ENCODE measurements at places on chromosomes 5 and 9. TPM values are rescaled to one million over a fixed set of nuclear protein-coding genes. Genes with fewer than 3 reads are reported as not detected.

- no peaks in the 10 kb centered on the region for H3K27me3 ChIP-seq
- H3K4me1 ChIP-seq = peaks cover 19% of the 10 kb centered on the region
- no peak overlapping the region for H3K4me3 ChIP-seq
- H3K27ac ChIP-seq = no peak overlapping the region
These were observed 4.6 kb downstream of the SNX2 start for GRCh38 chr5:122779451-122779850.

- no peaks in the 10 kb centered on the region for H3K4me1 ChIP-seq
- no peak overlapping the region for H3K4me3 ChIP-seq
- DNase-seq = no peak
These were observed 83.0 kb downstream of the SMC2 start for GRCh38 chr9:104177003-104177611.

DNA sequence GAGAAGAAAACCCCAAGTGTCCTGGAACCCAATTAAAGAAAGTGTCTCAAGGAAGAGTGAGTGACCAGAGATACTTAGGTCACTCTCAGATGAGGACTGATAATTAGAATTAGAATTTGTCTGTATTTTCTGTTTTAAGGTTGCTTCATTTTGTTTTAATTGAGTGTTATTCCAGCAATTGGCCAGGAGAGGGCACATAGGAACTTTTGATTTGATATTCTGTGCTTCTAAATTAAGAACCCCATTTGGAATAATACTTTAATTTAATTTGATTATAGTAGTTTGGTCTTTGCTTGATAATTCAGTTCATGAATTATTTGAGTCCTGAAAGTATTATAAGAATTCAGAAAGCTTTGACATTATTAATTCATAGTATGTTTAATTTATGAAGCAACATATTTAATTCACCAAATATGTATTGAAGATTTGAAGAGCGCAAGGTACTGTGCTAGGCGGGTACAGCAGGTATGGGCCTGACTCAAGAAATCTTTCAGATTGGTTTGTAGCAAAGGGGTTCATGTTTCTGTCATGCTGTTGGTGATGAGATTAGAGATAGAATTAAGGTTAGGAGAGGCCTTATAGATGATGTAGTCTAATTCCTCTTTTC lies 4.9 kb downstream of the MRPL22 start:
- H3K4me1 ChIP-seq = peaks cover 42% of the 10 kb centered on the region
- no peak overlapping the region for H3K4me3 ChIP-seq
- no peak overlapping the region for H3K27ac ChIP-seq
- DNase-seq = no peak
- H3K27me3 ChIP-seq = no peaks in the 10 kb centered on the region

DNA sequence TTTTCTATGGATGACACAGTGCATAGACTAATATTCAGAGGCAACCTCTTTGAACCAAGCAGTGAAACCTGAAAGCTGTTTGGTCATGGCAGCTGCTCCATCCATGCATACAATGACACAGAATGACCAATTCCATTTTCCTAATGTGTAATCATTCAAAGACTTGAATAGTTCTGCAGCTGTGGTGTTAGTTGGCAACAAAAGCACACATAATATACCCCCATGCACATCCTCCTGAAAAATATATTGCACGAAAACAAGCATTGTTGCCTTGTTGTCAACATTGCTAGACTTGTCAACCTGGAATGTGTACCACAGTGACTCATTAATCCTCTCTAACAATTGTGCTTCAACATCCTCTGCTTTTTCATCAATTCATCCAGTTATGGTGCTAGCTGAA lies 71.0 kb upstream of the SEMA6A start:
- no peak overlapping the region for H3K4me3 ChIP-seq

- no peaks in the 10 kb centered on the region for H3K27me3 ChIP-seq
- no peak overlapping the region for H3K27ac ChIP-seq
- peaks cover 45% of the 10 kb centered on the region for H3K4me1 ChIP-seq
- no peak overlapping the region for H3K4me3 ChIP-seq
- DNase-seq = peak; percentile 44
- H3K36me3 ChIP-seq = no peaks in the 10 kb centered on the region
These were observed 49.4 kb downstream of the GGTA1 start for GRCh38 chr9:121450241-121450640.

GRCh38 chr5:7592910-7593309 lies 197.0 kb downstream of the ADCY2 start:
- H3K4me3 ChIP-seq = no peak overlapping the region
- H3K4me1 ChIP-seq = no peaks in the 10 kb centered on the region
- no peak overlapping the region for H3K27ac ChIP-seq
- H3K36me3 ChIP-seq = no peaks in the 10 kb centered on the region
- H3K27me3 ChIP-seq = no peaks in the 10 kb centered on the region

DNA sequence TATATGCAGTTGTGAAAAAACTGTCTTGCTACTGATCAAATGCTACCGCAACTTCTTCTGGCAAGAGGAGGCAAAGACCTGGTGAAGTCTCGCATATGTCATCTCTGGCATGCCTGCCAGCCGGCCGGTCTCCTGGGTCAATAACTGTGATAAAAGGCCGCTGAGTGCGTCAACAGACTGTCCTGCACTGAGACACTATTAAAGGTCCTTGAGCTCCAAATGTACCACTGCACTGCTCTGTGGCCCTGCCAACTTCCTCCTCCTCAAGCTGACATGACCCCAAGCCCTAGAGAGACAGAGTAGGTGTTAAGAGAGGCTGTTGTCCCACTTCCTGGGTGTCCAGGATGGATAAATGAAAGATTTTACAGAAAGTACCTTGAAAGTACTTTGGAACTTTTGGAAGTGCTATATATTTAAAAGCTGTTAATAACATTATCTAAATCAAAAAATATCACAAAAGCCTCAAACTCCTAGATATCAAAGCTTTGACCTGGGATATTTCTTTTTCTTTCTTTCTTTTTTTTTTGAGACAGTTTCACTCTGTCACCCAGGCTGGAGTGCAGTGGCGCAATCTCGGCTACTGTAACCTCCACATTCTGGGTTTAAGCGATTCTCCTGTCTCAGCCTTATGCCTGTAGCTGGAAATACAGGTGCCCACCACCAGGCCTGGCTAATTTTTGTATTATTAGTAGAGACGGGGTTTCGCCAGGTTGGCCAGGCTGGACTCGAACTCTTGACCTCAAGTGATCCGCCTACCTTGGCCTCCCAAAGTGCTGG lies 31.5 kb downstream of the RAPGEF1 start:
- peaks cover 76% of the 10 kb centered on the region for H3K4me1 ChIP-seq
- no peaks in the 10 kb centered on the region for H3K36me3 ChIP-seq
- peak overlapping the region; percentile 49 for H3K4me3 ChIP-seq
- no peaks in the 10 kb centered on the region for H3K27me3 ChIP-seq
- DNase-seq = peak; percentile 76

- H3K27me3 ChIP-seq = no peaks in the 10 kb centered on the region
- no peak overlapping the region for H3K4me3 ChIP-seq
- H3K4me1 ChIP-seq = no peaks in the 10 kb centered on the region
- no peak overlapping the region for H3K27ac ChIP-seq
- no peak for DNase-seq
These were observed 10.4 kb upstream of the DNAJA1 start for GRCh38 chr9:33014665-33015014.

- H3K4me1 ChIP-seq = peaks cover 6% of the 10 kb centered on the region
- H3K36me3 ChIP-seq = no peaks in the 10 kb centered on the region
- DNase-seq = no peak
- no peak overlapping the region for H3K27ac ChIP-seq
- no peaks in the 10 kb centered on the region for H3K27me3 ChIP-seq
- H3K4me3 ChIP-seq = no peak overlapping the region
These were observed 4.6 kb downstream of the RALGPS1 start for GRCh38 chr9:126919193-126919592.

DNA sequence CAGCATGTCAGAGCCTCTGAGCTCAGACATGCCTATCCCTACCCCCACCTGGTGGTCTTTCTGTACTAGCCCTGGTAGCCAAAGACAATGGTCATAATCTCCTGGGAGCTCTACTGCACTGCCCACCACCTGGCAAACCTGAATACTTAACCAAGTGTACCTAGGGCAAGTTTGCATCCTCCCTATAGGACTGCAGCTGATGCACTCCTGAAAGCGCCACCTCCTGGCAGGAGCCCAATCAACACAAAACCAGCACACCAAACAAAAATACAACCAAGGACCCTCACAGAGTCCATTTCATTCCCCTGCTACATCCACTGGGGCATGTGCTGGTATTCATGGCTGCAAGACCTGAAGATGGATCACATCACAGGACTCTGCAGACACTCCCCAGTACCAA lies 14.8 kb upstream of the FAM174A start:
- DNase-seq = no peak
- H3K4me1 ChIP-seq = no peaks in the 10 kb centered on the region
- H3K27me3 ChIP-seq = no peaks in the 10 kb centered on the region
- no peak overlapping the region for H3K27ac ChIP-seq
- no peaks in the 10 kb centered on the region for H3K36me3 ChIP-seq
- no peak overlapping the region for H3K4me3 ChIP-seq

Gene PCDHB7
- total RNA-seq = 0.90 TPM

Gene CBY3
- not detected for total RNA-seq

Gene LRRC8A
- total RNA-seq = 15.2 TPM

Gene PCDHGA7
- total RNA-seq = 7.8 TPM

Gene PCDHGA4
- 10.4 TPM for total RNA-seq

Gene SLC6A18
- total RNA-seq = not detected

Gene SLC36A2
- total RNA-seq = 2.8 TPM

Measured in heart right ventricle (tissue), 16 donors.